Aorta (tissue), 5 donors: ENCODE measurements at places on chromosomes 13 and 19. TPM values are rescaled to one million over a fixed set of nuclear protein-coding genes. Genes with fewer than 3 reads are reported as not detected.

The CEACAM19 gene
- polyA plus RNA-seq: 1.8 TPM

The NOVA2 gene
- 0.13 TPM for polyA plus RNA-seq

The NAT14 gene
- polyA plus RNA-seq: 19.2 TPM

The ZNF17 gene
- 3.7 TPM for polyA plus RNA-seq
